ENCODE measurements at places on chromosomes 5 and 9. TPM values are rescaled to one million over a fixed set of nuclear protein-coding genes. Genes with fewer than 3 reads are reported as not detected.

The PLEKHG4B gene
- 11.6 TPM for polyA plus RNA-seq

The RNF224 gene
- polyA plus RNA-seq = 20.1 TPM

The EEIG1 gene
- 34.0 TPM for polyA plus RNA-seq

The TSSK1B gene
- 0.10 TPM for polyA plus RNA-seq

The PDE6A gene
- polyA plus RNA-seq = 0.24 TPM

The TNFSF15 gene
- 9.0 TPM for polyA plus RNA-seq

DNA sequence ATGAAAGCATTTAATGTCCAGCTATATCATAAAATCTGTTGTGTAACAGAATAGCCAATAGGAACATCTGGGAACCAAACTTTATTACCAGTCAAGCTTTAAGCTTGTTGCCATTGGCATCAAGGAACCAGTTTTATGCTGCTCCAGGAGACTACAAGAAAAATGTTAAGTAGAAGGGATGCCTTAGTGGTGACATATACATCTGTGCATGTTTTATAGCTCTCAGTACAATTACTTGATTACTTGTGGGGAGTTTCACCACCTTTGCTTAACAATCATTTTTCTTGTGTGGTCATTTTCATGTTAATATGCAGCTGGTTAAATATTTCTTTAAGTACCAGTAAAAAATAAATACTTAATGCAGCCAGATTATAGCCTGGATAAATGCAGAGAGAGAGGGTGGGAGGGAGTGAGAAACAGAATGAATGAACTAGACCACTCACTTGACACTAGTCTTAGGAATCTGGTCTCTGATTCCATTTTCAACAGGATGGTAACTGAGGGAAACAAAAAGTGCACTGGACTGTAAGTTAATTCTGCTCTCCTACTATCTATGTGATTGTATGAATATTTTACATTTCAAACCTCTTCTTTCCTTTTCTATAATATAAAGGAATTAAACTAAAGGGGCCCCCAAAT is 35.7 kb upstream of the LURAP1L start:
- no peak for DNase-seq

- DNase-seq = no peak
These were observed 485 bp upstream of the HABP4 start for GRCh38 chr9:96449523-96449844.

GRCh38 chr5:109506556-109506955 is 96.8 kb upstream of the PJA2 start:
- no peak for DNase-seq

DNA sequence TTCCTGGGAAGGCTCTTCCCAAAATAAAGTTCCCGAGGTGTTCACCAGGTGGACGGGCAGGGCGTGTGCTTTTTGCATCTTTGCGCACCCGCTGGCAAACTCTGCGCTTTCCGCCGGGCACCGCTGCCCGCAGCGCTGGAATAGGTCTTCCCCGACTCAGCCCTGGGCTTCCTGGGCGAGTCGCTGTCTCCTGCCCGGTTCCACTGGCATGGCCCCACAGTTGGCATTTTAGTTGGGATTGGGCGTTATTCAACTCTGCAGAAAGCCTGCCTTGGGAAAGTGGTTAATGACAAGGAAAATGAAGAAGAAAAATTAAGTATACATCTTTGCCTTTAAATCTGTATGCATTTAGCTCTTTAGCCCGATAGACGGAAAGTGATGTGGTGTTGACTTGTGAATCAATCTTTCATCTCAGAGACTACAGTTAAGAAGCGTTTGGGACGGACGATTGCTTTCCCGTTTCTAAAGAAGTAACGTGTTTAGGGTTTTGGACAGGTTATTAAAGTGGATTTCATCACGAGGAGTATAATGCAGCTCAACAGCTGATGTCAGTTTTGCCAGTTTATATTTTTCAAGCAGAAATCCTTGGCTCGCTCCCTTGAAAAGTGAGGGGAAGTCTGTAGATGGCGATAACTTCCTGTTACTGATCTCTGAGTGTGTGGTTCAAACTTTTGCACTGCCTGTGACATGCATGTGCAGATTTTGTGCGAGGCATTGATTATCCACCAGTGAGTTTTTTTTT is 946 bp downstream of the ADCY2 start:
- no peak for DNase-seq

GRCh38 chr9:76218117-76218885 is 175.9 kb downstream of the RFK start:
- no peak for DNase-seq

GRCh38 chr9:134068744-134069479 is 1.1 kb upstream of the BRD3 start:
- no peak for DNase-seq

GRCh38 chr5:138489683-138490061 is 24.4 kb downstream of the EGR1 start:
- no peak for DNase-seq

GRCh38 chr9:81557452-81558090 is 131.8 kb downstream of the TLE1 start:
- no peak for DNase-seq

- DNase-seq = no peak
These were observed 115.7 kb downstream of the WNK2 start for GRCh38 chr9:93299418-93300174.

- DNase-seq = no peak
These were observed 27.1 kb upstream of the ZBTB43 start for GRCh38 chr9:126777733-126778132.

- DNase-seq = no peak
These were observed 205.6 kb downstream of the GADD45G start for GRCh38 chr9:89810431-89810830.

- no peak for DNase-seq
These were observed 8.3 kb downstream of the KIF12 start for GRCh38 chr9:114090798-114091197.

- DNase-seq = no peak
These were observed 140.3 kb downstream of the ROR2 start for GRCh38 chr9:91809581-91810285.
